ENCODE measurements at places on chromosomes 5 and 9. TPM values are rescaled to one million over a fixed set of nuclear protein-coding genes. Genes with fewer than 3 reads are reported as not detected.
A peak's percentile ranks its signal among the peaks of the same experiment; 100 is the strongest.

- H3K4me1 ChIP-seq = peaks cover 10% of the 10 kb centered on the region
- peak; percentile 69 for DNase-seq
- H3K4me3 ChIP-seq = peak overlapping the region; percentile 89
- peak overlapping the region; percentile 97 for H3K27ac ChIP-seq
These were observed 647 bp downstream of the SMARCA2 start for GRCh38 chr9:2015581-2016407.

DNA sequence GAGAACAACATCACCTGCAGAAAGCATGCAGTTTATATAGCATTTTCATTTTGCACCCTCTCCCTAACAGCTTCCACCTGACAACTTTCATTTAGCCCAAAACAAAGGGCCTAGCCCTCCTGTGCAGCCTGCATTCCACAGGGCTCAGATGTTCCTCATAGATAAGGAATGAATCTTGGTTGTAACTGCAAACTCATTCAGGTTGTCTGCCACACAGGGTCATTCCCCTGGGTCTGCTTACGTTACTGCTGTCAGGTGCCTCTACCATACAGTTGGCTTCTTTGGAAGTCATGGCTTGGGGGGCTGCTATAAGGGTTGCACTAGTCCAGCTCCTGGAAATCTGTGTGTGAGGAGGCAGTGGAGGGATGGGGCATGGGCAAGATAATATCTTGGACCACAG is 2.7 kb upstream of the DCP2 start:
- no peak overlapping the region for H3K27ac ChIP-seq
- no peaks in the 10 kb centered on the region for H3K27me3 ChIP-seq
- no peak for DNase-seq
- no peak overlapping the region for H3K4me3 ChIP-seq

DNA sequence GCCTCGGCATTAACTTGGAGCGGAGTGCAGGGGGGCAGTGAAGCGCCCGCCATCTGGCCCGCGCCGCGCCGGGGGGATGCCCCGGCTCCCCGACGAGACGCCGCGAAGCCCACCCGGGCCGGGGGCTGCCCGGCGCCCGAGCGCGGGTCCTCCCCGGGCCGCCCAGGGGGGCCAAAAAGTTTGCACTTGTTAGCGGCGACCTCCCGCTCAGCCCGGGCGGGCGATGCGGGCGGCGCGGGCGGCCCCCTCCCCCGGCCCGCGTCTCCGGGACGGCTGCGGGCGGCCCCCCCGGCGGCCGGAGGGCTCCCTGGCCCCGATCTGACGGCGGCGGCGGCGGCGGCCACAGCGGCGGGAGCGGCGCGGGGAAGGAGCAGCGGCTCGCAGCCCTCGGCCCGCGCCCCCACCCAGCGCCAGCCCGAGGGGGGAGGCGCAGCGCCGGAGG is at the start of gene NTNG2:
Gene NTNG2 (plus strand): TSS at position 316 of the 442 bp plus-strand sequence. CDS start 4,774 bp downstream, outside the sequence.
- H3K4me1 ChIP-seq = peaks cover 7% of the 10 kb centered on the region
- H3K36me3 ChIP-seq = no peaks in the 10 kb centered on the region
- H3K27ac ChIP-seq = no peak within 1 kb of the TSS
- peaks cover 47% of the 10 kb centered on the region for H3K27me3 ChIP-seq
- H3K4me3 ChIP-seq = peak within 1 kb of the TSS; percentile 64

- H3K36me3 ChIP-seq = no peaks in the 10 kb centered on the region
- H3K4me3 ChIP-seq = no peak overlapping the region
- no peaks in the 10 kb centered on the region for H3K4me1 ChIP-seq
- no peak for DNase-seq
These were observed 52.8 kb upstream of the EGFL7 start for GRCh38 chr9:136609838-136610311.

DNA sequence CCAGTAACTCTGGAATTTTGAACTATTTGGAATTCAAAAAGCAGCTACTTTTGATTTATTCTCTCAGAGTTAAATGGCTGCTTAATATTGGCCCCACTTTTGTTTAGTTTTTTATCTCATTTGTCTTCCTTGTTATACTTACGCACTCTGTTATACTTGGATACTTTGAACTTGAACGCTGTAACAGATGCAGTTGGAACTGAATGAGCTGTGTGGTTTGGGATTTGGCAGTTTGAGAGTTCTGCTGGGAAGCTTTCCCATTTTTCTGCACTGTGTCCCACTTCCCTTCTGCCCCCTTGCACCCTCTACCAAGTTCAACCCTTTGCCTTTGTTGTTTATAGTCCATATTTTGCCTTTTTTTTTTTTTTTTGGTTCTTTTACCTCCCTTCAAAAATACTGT is 3.8 kb downstream of the RHOBTB3 start:
- H3K4me3 ChIP-seq = no peak overlapping the region
- no peaks in the 10 kb centered on the region for H3K27me3 ChIP-seq
- peak; percentile 66 for DNase-seq
- H3K27ac ChIP-seq = no peak overlapping the region
- H3K36me3 ChIP-seq = peaks cover 5% of the 10 kb centered on the region

GRCh38 chr5:115626445-115626823 is 598 bp upstream of the TMED7 start:
- H3K27ac ChIP-seq = peak overlapping the region; percentile 81
- no peaks in the 10 kb centered on the region for H3K27me3 ChIP-seq
- peaks cover 4% of the 10 kb centered on the region for H3K4me1 ChIP-seq
- no peak for DNase-seq

- peak overlapping the region; percentile 54 for H3K4me3 ChIP-seq
- no peaks in the 10 kb centered on the region for H3K27me3 ChIP-seq
- H3K27ac ChIP-seq = peak overlapping the region; percentile 77
- DNase-seq = no peak
- H3K4me1 ChIP-seq = peaks cover 21% of the 10 kb centered on the region
These were observed 665 bp downstream of the ASS1 start for GRCh38 chr9:130445268-130445983.

DNA sequence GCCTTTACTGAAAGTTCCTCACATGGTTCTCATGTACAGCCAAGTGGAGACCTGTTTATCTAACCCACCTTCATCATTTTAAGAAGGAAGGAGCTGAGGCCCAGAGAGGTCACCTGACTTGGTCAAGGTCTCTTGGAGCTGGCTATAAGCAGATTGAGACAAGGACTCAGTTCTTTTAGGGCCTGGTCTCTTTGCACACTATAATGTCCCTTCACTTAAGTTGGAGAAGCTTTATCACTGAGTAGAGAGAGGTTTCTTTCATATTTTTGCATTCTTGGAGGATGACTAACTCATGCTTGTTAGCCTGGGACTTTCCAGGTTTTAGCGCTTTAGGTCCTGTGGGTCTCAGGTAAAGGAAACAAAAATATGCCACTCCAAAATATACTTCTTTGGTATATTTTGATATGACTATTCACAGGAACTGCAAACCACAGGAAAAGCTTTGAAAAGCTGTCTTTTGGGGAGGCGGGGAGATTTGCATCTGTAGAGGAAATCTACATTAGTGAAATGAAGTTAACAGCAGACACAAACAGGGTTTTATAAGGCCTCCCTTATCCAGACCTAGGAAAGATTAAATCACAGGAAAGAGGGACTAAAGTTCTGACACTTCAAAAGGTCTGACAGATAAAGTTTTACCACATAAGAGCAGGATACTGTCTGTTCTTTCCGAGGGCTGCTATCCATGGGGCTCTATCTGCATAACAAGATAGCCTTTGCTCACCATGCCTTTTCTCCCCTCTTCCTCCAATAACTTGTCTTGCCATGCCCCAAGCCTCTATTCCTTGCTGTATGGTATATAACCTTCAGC is 95.8 kb upstream of the ANKRD55 start:
- DNase-seq = no peak
- no peak overlapping the region for H3K4me3 ChIP-seq
- H3K27me3 ChIP-seq = no peaks in the 10 kb centered on the region
- peaks cover 6% of the 10 kb centered on the region for H3K4me1 ChIP-seq
- H3K36me3 ChIP-seq = no peaks in the 10 kb centered on the region
- no peak overlapping the region for H3K27ac ChIP-seq

DNA sequence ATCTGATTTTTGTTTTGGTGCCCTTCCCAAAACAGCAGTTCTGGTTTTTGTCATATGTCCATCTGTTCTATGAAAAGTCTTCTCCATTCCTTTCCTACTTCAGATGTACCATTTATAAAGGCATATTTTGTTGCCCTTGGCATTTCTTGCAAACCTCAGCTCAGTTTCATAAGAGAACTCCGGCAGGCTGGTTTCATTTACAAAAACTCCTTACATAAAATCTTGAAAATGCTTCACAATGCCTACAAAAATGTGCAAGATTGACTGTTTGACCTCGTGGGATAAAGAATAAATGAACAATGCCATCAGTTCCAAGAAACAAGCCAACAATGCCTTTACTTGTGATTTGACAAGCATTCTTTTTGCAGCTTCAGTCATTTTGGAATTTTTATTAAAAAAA is 39.1 kb upstream of the CTNNAL1 start:
- no peaks in the 10 kb centered on the region for H3K27me3 ChIP-seq
- H3K27ac ChIP-seq = no peak overlapping the region
- peaks cover 40% of the 10 kb centered on the region for H3K36me3 ChIP-seq
- no peaks in the 10 kb centered on the region for H3K4me1 ChIP-seq
- DNase-seq = no peak

DNA sequence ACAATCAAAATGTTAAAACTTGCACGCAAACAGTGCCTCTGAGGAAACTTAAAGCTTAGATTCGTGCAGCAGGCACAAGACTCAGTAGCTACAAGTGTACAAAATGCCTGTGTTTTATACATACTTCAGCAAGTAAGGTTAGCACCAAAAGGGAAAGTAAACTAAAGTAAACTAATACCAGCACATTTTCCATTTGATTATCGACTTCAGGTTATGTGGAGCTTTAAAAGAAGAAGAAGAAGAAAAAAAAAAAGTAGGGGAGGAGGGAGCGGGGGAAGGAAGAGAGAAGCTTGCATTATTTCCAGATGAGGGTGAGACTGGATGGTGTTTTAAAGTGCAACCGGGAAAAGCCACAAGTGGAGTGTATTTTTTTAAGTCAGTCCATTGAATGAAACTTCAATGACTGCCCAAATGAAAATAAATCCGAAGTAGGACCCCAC is 596 bp upstream of the ADAMTS6 start:
- no peak for DNase-seq
- H3K27ac ChIP-seq = no peak overlapping the region
- H3K36me3 ChIP-seq = no peaks in the 10 kb centered on the region
- no peaks in the 10 kb centered on the region for H3K27me3 ChIP-seq
- peak overlapping the region; percentile 4 for H3K4me3 ChIP-seq

DNA sequence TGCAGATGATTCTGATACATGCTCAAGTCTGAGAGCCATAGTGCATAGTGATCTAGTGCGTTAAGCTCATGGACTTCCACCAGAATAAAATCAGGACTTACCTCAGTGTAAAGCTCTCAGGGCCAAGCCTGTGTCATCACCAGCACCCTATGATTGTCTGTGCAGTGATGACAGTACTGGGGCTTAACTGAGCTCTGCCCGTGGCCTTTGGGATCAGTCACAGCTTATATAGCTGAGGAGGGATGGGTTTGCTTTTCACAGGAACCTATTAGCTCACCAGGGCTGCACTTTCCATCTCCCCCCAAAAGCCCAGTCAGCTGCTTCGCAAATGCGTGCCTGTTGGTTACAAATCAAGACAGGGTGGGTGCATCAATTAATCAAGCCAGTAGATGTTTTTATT is 246.9 kb downstream of the NR3C1 start:
- no peak for DNase-seq
- peaks cover 13% of the 10 kb centered on the region for H3K4me1 ChIP-seq
- H3K27ac ChIP-seq = no peak overlapping the region
- no peaks in the 10 kb centered on the region for H3K36me3 ChIP-seq
- H3K27me3 ChIP-seq = no peaks in the 10 kb centered on the region

GRCh38 chr9:125141251-125141650 is 2.1 kb downstream of the SCAI start:
- no peak overlapping the region for H3K27ac ChIP-seq
- no peak overlapping the region for H3K4me3 ChIP-seq
- peaks cover 2% of the 10 kb centered on the region for H3K4me1 ChIP-seq
- H3K36me3 ChIP-seq = no peaks in the 10 kb centered on the region
- H3K27me3 ChIP-seq = no peaks in the 10 kb centered on the region

DNA sequence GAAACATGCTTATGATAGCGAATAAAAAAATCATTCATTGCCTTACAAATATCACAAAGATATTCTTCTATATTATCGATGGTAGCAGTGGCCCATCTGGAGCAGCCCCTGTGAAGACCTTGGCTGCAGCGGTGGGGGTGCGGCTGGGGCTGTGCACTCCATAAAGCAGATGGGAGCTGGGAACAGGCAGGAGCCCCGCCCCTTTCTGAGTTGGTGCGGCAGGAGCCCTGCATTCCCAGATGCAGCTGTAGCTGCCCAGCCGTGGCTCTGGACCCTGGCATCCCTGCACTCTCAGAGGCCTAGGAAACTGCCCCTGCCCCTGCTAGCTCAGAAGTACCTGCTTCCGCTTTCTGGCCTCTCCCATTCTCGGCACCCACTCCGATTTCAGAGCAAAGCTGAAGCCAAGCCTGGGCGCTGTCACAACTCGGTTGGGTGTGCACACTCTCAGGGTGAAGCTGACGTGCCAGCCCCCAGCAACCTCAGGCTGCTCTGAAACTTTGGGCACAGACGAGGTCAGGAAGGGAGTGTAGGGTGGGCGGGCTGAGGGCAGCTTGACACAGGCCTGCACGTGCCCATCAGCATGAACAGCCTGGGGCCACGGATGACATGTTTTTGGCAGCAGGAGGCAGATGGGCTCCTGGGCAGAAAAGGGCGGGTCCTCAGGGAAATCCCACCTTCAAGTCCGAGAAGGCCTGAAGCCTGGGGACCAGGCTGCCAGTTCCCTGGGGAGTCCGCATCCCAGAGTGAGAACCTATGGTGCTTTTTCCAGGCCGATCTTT is 1440.8 kb upstream of the ACO1 start:
- no peak overlapping the region for H3K4me3 ChIP-seq
- no peaks in the 10 kb centered on the region for H3K36me3 ChIP-seq
- DNase-seq = no peak

- no peaks in the 10 kb centered on the region for H3K36me3 ChIP-seq
- H3K27me3 ChIP-seq = no peaks in the 10 kb centered on the region
- peaks cover 34% of the 10 kb centered on the region for H3K4me1 ChIP-seq
- no peak overlapping the region for H3K27ac ChIP-seq
These were observed 206.4 kb downstream of the NXNL2 start for GRCh38 chr9:88741335-88741734.

DNA sequence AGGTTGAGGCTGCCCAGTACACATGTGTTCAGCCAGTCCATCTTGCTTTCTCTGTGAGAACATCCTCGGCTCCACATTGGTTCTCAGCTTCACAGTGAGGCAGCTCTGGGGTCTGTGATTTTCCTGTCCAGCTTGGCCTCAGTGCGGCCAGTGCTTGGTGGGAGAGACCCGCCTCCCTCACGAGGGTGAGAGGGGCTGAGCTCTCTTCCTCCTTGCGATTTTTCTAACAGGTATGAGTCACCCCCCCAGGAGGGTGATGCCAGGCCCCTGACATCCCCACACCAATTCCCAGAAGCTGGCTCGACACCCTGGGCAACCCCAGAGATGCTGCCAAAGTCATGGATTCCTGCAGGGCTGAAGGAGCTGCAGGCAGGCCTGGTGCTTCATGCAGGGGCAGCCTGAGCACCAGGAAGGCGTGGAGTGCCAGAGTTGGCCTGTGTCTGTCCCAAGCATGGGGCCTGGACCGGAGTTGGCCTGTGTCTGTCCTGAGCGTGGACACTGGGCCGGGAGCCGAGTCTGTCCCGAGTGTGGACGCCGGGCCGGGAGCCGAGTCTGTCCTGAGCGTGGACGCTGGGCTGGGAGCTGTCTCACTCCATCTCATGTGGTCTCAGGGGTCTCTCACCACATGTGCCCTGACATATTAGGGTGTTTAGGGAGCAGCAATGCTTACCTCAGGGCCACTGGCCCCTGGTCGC is 408.6 kb upstream of the IRX4 start:
- DNase-seq = peak; percentile 9
- H3K4me3 ChIP-seq = no peak overlapping the region
- no peak overlapping the region for H3K27ac ChIP-seq
- H3K4me1 ChIP-seq = no peaks in the 10 kb centered on the region

STPG3 gene
- total RNA-seq = not detected

TRAF1 gene
- total RNA-seq = 5.8 TPM

IL9 gene
- not detected for total RNA-seq

TRIP13 gene
- total RNA-seq = 3.3 TPM

KIF3A gene
- 16.5 TPM for total RNA-seq

STKLD1 gene
- 1.4 TPM for total RNA-seq

PCDHB12 gene
- 10.1 TPM for total RNA-seq

MLANA gene
- total RNA-seq = not detected

SELENOP gene
- 439 TPM for total RNA-seq

SLC34A3 gene
- not detected for total RNA-seq

All from lung (tissue), 17 donors.